ENCODE measurements at places on chromosomes 11 and 22.

DNA sequence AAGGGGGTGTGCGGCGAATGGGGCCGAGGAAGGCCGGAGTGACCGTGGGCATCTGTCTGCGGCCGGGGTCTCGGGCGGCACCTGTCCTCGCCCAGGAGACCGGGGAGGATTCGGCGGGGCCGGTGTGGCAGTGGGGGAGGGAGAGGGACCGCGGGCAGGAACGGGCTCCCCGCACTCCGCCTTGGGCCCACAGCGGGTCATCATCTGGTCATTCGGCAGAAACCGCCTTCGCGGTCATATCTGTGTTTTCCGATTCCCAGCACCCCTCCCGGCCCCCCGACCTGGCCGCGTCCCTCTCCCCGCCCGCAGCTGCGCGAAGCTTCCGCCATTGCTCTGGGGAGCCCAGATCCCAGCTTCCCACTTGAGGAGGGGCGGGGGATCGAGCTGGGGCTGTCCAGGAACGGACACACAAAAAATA lies 824 bp upstream of the CBX6 start:
- peak; percentile 52 for ATAC-seq

DNA sequence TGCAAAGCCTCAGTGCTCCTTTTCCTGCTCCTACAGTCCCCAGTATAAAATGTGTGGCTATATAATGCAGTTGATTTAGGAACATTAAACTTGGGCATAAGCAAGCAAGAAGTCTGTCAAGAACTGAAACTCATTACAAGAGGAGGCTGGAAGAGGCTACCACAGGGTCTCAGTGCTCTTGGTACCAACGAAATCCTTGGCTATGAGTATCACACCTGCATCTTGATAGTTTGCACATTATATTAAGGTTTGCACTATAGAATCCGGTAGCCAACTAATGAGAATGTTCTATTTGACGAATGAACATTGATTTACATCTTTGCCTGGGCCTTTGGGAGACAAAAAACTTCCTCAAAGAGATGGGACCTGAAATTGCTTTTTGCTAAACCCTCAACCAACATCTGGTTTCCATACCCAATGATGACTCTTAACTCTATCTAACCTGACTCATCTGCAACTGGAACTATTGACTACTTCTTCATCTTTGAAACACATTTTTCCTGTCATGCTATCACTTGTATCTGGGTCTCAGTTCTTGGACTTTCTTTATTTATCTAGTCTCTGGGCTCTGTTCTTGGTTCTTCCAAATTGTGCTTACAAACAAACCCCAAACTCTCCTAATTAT lies 207.2 kb upstream of the CTSC start:
- no peak for ATAC-seq

DNA sequence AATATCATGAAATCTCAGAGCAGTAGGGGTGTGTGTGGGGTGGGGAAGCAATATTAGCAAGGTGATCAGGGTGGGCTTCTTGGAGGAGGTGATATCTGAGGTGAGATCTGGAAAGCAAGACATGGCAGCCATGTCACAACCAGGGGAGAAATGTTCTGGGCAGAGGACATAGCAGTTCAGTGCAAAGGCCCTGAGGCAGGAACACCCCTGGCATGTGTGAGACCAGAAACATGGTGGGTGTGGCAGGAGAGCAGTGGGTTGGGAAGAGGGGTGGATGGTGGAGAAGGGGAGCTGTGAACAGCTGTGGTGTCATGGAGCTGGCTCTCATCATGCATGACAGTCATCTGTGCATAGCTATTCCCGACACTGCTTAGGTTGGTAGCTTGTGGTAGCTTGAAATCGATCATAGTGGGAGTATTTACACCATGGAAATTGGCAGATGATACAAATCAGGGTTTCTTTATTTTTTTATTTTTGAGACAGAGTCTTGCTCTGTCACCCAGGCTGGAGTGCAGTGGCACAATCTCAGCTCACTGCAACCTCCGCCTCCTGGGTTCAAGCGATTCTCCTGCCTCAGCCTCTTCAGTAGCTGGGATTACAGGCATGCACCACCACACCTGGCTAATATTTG lies 17.9 kb upstream of the MPPED1 start:
- ATAC-seq: no peak

- no peak for ATAC-seq
These were observed 172.9 kb downstream of the DBX1 start for GRCh38 chr11:19987331-19987801.

GRCh38 chr22:28884747-28885350 lies 1.5 kb downstream of the ZNRF3 start:
- no peak for ATAC-seq

GRCh38 chr22:16609548-16610261 lies 17.1 kb upstream of the CCT8L2 start:
- no peak for ATAC-seq

DNA sequence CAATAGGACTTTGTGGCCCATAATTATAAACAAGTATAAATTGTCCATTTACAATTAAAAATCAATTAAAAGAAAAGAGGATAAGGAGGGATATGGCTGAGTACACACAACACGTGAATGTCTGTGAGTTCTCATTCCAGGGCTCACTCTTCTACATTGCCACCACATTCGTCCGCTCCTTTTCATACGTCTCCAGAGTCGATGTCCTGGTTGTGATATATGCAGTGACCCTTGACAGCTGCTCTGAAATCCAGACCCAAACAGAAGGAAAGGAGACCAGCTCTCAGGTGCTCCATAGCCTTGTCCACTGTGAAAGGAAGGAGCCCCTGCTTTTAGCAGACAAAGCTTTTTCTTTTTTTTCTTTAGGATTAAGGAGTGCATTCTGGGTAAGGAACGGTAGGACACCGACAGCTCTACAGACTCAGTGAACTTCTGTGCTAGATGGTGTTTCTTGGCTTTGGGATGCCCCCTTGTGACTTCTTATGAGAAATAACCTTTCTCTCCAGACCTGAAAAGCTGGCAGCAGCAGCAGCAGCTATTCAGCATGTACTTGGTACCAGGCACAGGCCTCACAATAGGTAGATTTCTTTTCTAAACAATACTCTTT lies 19.7 kb upstream of the DNAJB13 start:
- ATAC-seq: no peak

DNA sequence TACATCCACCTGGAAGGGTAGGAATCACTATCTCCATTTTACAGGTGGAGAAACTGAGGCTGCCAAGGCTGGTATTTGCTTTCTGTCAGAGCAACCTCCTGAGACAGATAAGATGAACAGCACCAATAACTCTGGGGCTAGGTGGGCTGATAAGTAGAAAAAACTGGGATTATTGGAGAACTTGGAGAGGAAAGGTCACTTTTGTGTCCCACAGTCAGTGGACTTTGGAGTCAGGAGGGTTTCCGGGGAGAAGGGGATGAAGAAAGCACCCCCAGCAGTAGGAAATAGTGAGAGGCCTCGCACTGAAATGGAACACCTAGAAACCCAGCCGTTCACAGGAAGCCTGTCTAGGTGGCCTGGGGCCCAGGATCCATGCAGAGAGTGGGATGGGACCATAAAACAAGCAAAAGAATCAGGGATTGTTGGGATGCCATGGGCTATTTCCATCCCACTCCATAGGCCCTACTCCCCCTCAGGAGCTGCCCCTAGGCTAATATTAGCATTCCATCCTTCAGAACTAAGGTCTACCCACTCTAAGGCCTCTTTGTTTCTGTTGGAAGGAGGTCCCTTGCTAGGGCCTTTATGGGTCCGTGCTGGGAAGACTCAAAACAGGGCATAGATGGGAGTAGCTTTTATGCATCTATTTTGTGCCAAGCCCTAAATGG lies 31.0 kb upstream of the FCHSD2 start:
- ATAC-seq: no peak

DNA sequence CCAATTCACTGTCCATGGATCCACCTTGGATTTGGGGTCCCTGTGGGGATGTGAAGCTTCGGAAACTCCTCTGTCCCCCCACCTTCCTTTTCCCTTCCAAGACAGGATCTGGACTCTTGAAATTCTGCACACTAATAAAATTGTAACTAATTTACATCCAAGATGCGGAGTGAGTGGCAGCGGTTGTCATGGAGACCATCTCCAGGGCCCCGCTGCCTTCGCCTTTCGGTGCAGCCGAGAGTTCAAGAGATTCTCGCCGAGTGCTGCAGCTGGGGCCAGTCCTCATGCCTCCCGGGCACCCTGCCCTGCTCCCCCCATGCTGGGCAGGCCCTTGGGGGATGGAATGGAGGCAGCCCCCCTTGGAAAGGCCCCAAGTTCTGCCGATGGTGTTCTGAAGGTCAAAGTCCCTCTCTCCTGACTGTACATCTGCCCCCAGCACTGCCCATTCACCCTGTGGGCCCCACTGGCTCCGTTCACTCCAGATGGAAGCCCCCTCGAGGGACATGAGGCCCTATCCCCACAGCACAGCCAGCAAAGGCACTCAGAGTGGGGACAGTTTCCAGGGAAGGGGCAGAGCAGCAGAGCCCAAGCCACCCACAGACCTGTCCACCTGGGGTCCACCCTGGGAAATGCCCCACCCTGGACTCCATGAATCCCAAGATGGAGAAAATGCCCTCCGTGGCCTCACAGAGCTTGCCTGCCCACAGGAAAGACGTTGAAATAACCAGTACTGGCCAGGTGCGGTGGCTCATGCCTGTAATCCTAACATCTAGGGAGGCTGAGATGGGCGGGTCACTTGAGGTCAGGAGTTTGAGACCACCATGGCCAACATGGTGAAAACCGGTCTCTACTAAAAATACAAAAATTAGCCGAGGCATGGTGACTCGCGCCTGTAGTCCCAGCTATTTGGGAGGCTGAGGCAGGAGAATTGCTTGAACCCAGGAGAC lies 25.9 kb downstream of the IGLL1 start:
- ATAC-seq: no peak

GRCh38 chr22:50281957-50282356 lies 11.8 kb upstream of the MAPK11 start:
- no peak for ATAC-seq

GRCh38 chr11:15854245-15854644 lies 502.1 kb downstream of the SOX6 start:
- no peak for ATAC-seq

GRCh38 chr11:127027789-127028188 lies 27.2 kb upstream of the KIRREL3 start:
- ATAC-seq: no peak

DNA sequence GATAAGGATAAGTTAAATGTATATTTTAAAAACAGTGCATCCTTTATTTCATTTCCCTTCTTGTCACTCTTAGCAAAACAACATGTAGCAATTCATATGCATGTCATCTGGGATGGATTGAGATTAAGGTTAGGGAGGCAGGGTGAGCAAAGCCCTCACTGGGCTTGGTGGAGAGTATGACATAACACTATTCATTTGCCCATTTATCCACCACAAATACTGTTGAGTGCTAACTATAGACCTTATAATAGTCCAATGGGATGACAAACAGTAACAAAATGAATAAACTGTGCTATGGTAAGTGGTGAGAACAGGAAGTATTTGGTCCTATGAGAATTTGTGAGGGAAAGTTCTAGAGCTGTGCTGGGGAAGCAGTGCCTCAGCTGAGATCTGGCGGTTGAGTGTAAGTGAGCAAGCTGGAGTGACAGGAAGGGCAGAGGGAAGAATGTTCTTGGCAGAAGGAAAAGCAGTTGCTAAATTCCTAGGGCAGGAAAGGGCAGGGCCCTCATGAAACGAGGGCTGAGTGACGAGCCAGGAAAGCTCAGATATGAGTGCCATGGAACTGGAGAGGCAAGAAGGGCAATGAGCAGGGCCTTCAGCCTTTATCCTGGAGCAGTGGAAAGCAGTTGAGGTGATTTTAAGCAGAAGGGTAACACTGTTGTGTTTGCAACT lies 6.7 kb downstream of the HSD17B12 start:
- peak; percentile 79 for ATAC-seq

DNA sequence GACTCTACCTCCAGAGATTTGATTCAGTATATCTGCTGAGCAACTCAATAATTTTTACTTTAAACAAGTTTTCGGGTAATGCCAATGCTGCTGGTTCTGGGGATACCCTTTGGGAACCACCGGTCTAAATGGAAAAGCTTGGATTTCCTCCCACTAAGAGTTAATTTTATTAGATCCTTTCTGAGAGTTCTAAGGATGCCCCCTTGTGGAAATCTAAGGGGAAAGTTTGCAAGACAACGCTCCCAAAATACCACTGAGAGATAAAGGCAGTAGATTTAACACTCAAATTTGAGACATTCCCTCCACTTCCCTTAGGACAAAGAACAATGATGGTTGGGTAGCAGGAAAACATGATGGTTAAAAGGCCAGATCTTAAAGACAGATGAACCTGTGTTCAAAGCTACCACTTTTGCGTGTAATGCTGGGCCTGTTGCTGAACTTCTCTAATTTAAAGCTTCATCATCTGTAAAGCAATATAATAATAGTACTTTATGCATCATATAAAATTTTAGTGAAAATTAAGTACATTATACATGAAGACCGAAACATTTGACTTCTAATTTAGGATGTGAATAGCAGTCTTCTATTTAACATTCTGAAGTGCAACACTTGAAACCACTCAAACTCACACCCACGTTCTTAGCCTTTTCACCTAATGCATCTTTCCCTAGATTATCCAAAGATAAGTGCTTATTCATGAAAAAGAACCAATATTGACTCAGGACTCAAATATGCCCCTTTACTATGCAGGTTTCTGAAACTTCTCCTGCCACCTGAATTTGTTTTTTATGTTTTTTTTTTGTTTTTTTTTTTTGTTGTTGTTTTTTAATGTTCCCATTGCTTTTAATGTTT lies 110.1 kb upstream of the LUZP2 start:
- no peak for ATAC-seq

- ATAC-seq: no peak
These were observed 81.7 kb downstream of the C11orf91 start for GRCh38 chr11:33618956-33619355.

- ATAC-seq: no peak
These were observed 116.6 kb downstream of the TBC1D22A start for GRCh38 chr22:46879083-46879482.

DNA sequence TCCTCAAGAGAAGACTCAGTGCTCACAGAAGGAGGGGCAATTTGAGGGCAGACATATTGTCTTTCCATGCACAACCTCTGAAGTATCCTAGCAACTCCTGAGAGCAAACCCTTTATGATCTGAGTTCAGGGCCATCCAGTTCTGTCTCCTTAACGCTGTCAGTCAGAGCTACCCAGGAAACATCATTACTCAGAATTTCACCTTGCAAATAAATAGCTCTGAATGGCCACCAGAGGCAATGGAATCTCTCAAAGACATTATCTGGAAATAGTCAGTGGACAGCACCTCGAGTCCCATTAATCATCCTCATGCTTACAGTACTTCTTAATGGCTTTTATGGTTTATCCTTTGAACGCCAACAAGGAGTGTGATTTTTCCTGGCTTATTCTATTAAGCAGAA lies 656.1 kb downstream of the OPCML start:
- ATAC-seq: no peak

DNA sequence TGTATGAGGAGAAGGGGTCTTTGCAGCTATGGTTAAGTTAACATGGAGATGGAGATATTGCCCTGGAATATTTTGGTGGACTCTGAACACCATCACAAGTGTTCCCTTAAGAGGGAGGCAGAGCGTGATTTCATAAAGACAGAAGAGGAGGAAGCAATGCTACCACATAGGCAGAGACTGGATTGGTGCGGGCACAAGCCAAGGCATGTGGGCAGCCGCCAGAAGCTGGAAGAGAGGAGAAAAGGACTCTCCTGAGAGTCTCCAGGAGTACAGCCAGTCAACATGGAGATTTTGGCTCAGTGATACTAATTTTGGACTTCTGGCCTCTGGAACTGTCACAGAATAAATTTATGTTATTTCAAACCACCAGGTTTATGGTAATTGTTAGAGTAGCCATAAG lies 231.6 kb downstream of the OPCML start:
- no peak for ATAC-seq
